ENCODE measurements at places on chromosomes 2 and 18.

- no peak for DNase-seq
Observed at GRCh38 chr2:145584353-145584752, 1064.4 kb upstream of the ZEB2 start.

DNA sequence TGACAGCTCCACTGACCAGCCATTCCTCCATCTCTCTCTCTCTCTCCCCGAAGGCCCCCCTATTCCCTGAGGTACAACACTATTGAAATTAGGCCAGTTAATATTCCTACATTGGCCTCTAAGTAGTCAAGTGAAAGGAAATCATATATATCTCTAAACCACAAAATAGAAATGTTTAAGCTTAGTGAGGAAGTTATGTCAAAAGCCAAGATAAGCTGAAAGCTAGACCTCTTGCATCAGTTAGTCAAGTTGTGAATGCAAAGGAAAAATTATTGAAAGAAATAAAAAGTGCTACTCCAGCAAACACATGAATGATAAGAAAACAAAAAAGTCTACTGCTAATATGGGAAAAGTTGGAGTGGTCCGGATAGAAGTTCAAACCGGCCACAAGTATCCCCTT, 301.3 kb upstream of the RBMS1 start:
- no peak for DNase-seq

DNA sequence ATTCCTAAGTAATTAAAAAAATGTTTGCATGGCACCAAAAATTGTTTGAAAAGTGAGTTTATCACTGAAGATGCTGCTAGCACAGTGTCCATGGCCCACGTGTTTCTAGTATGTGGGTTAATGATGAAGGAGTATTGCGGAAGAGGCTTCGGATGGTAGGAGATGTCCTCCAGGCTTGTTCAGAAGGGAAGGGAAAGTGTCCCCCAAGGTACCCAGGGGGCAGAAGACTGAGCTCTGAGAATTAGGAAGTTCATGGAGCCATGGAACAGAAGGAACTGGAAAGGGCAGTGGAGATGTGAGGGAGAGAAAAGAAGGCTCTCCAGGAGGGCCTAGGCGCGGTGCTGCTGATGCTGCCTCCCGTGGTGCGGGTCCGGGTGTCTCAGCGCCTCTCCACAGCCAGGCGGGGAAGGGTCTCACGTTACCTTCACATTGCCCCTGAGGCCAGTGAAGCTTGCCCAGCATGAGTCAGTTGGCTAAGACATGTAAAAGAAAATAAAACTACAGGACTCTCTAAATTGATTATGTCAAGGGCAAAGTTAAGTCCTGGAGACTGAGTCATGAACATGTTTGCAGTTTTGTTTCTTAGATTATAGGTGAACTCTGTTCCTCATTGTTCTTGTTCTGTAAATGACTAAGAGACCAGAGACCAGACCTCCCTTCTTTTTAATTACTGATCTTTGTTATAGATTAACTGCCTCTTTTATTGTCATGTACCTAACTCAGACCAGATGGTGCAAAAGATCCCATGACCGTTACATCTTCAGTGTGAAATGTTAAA, 89.0 kb downstream of the MTCL1 start:
- no peak for DNase-seq

GRCh38 chr2:9666306-9666705, 35.5 kb upstream of the YWHAQ start:
- DNase-seq = no peak

GRCh38 chr18:46772357-46772756, 15.5 kb upstream of the ST8SIA5 start:
- no peak for DNase-seq

- no peak for DNase-seq
Observed at GRCh38 chr18:8116341-8117005, 492.8 kb upstream of the RAB12 start.

GRCh38 chr2:175844169-175844568, 157.9 kb downstream of the LNPK start:
- no peak for DNase-seq

GRCh38 chr18:31776093-31776492, 15.4 kb upstream of the SLC25A52 start:
- DNase-seq = no peak

- peak; percentile 37 for DNase-seq
Observed at GRCh38 chr2:27264753-27265535, 2.1 kb upstream of the SLC30A3 start.

GRCh38 chr2:71849607-71850305, 297.9 kb downstream of the CYP26B1 start:
- no peak for DNase-seq

DNA sequence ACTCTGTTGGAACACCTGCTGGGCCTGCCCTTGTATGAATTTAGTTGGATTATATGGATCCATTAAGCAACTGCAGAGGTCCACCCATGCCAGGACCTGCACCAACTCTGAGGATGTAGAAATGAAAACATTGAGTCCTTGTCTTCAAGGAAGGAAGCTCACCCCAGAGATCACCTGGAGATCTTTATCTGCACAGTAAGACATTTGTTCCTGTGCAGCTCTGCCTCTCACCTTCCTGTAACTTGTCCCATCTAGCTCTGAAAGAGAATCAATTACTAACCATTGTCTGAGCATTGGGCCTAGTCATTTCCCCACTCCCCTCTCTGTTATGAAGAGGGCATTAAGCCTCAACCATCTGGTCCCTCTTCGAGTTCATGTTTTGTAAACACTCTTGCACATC, 105.2 kb upstream of the YWHAQ start:
- DNase-seq = no peak

DNA sequence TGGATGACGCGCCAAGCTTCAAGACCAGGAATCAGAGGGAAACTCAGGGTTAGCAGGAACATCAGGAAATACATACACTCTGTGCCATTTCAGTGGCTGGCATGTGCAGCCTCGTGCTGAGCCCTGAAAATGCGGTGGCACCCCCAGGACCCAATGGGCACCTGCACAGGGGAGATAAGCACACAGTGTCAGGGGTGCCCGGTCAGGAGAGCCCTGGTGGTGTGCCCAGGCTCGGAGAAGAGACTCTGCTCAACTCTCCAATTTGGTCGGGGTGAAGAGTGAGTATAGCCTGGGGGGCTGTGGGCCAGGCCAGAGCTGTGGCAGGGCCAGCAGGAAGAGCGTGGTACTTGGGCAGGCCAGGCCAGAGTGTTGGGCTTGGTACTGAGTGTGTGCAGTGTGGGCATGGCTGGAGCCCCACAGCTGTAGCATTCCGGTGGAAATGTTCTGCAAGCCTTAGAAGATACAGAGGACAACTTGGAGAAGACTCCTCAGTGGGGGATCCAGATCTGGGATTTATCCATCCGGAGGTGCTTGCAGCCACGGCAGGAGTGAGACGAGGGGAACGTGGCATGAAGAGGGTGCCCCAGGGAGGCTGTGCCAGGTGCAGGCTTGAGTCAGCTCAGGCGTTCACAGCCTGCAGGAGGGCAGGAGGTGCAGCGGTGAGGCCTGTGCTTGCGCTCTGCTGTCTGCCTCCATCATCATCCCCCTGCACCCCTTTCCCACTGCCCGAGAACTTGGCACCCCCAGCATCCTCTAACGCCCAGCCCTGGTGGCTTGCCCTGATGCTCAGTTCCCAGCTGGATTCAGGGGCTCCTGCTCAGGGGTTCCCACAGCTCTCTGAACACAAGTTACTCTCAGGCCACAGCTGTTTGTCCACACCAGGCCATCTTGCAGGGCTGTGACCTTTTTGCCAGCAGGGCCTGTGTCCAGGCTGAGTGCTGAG, 451.7 kb upstream of the HS6ST1 start:
- no peak for DNase-seq

DNA sequence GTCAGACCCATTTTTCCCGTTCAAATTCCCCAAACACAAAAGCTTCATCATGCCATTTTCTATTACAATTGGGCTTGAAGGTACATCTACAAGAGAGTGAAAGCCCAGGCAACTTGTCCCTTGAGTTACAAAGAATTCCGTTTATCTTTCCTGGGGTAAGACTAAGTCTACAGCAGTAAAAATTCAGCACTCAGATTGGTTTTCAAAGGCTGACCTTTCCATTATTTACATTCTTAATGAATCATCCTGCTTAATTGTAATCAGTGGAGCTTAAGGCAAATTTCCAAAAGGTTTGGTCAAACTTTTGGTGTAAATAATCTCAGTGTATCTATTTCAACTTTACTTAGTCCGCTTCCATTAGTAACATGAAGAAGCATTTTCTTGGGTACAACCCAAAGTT, 33.4 kb upstream of the ST3GAL5 start:
- DNase-seq = no peak

- DNase-seq = no peak
Observed at GRCh38 chr2:86331384-86331783, 6.0 kb downstream of the REEP1 start.

DNA sequence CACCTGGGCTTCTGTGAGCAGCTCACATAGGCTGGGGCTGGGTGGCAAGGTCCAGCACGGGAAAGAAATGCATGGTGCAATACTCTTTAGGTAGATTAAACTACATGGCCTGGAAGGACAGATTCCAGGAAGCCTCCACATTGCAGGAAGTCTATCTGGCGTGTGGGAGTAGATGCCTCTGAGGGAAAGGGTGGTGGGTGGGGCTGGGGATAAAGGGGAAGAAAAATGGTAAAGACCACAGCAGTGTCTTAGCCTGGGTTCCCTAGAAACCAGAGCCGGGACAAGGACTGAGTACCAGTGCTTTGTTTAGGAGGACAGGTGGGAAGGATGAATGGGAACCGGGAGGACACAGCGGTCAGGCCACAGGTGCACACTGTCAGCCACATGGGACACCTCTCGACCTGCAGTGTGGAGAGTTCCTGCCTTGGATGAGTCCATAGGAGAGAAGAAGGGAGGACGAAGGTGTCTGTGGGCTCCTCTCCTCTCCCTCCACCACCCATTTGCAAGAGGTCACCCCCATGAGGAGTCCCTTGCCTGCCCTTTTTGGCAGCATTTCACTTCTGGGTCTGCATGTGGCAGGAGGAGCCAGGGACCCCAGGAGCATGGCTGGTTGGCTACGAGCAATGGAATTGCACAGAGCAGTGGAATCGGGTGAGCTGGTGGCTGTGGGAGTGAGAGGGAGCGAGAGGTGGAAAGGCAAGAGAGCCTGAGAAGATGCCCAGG, 91.5 kb upstream of the HS6ST1 start:
- DNase-seq = no peak

DNA sequence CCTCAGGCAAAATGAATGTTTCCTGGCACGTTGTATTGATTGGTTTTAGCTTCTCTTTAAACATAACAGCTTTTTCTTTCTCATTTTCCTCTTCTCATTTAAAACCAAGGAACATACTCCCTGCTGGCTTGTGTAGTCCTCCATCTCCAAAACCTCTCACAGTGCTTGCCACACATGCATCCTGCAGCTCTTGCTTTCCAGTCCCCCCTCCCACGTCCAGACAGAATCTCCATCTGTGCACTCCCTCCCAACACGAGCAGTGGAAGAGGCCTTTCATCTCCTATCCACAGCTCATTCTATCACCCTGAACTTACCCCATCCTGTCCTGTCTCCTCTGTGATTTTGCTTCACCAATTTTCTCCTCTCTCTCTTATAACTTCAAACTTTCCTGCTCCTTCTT, 99.6 kb upstream of the THSD7B start:
- DNase-seq = no peak

- DNase-seq = no peak
Observed at GRCh38 chr2:10741139-10741538, 19.7 kb downstream of the ATP6V1C2 start.

GRCh38 chr2:139600166-139600565, 820.0 kb upstream of the NXPH2 start:
- DNase-seq = no peak

- no peak for DNase-seq
Observed at GRCh38 chr2:134785659-134786430, 52.6 kb upstream of the ACMSD start.

DNA sequence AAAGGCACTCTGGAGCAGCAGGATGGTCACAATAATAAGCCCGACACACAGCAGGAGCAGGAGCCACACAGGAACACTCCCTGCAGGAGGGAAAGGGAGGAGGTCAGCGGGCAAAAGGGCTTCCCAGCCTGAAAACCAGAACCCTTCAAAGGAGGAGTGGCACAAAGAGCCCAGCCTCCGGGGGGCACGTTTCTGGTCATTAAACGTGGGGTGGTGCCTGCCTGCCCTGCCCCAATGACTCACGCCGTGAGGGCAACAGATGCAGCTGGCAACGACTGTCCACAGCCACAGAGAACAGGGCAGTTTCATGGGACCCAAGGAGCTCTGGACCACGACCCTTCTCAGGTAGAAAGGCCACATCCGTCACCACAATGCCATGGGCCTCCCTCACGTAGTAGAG, 3.0 kb downstream of the PREB start:
- DNase-seq = no peak

- DNase-seq = no peak
Observed at GRCh38 chr2:239691720-239692119, 290.9 kb upstream of the HDAC4 start.

Measured in stimulated activated CD4-positive, alpha-beta T cell treated with anti-CD3 and anti-CD28 coated beads, Interleukin-15, amount 100 ng/mL, for 1 hour (primary cell).